ENCODE measurements at places on chromosomes 4 and X.
A peak's percentile ranks its signal among the peaks of the same experiment; 100 is the strongest.

DNA sequence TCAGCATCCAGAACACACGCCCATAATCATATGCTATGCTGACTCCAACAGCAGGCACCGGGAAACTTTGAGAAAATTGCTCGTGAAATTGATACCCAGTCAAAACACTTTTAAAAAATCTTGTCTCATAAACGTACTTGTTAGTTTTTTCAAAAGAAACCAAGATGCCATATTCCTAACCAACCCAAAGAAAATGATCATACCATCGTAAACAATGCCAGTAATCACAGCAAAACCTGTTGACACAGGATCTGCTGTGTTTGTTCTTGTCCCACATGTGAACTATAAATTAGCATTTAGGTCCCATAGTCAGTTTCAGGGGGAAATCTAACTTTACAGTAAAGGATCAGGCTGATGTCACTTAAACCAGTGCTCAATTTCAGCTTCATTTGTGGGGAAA is 23.0 kb downstream of the PRSS12 start:
- DNase-seq: no peak

DNA sequence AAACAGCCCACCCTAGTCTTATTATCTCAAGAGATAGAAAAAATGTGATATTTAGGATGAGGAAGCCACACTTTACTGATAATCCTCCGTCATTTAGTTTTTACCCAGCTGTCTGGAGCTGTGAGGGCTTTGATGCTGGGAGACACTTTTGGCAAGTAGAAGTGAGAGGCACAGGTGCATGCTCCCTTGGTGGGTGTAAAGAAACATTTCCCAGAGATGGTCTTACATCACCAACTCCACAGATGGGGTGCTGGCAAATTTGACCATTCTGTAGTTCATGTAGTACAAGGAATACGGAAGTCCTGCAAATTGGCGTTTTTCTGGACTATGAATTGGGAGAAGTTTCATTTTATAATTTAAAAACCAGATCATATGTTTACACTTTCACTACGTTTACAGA is 28.5 kb downstream of the TRIM61 start:
- no peak for DNase-seq

DNA sequence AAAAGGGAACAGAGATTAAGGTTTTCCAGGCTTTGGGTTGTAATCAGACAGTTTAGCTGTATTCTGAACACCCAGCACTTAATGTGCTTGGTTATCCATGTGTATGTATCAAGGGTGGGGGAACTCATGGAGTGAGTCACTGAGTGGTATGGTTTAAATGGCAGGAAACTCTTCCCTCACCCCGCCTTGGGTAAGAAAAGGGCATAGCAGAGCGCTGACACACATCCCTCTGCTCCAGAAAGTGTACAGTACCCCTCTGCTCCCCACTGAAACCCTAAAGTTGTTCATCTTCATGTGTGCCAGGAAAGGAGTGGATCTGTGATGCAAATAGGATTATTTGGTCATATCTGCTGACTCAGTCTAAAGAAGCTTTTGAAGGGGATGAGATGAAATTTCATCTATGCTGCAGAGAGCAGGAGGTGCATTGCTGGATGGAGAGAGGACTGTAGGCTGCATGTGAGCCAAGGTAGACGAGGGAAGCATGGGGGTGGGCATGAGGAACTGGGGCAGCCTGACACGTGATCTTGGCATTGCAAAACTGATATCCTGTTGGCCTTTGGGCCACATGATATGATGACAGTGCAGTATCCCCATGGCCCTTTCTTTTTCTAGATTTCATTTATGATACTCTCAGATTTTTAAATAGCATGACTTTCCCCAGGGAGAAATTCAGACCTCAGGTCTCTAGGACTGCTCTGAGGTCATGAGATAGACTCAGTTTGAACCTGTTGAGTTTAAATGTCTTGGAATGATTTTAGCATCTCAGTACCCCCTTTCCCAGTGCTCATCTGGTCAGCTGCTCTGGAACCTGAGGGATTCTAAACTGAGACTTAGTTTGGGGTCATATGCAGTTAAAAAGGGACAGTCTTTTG is 84.8 kb downstream of the TMEM164 start:
- DNase-seq: peak; percentile 93

DNA sequence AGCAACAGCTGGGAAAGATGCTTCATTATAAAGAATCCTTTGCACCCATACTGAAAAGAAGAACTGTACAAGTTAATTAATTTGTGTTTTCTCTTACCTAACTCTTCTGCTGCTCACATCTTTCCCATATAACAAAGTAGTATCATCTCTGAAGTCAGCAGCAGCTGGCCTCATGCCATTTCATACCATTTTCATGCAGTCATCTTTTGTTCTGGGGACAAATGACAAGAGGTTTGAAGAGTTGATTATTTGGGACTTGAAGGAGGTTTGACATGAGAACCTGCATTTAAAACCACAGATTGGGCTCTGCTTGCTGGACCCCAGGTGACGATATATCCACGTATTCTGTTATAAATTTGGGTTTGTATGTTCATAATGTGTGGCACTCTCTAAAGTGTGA is 430.3 kb downstream of the SPRY1 start:
- peak; percentile 84 for DNase-seq

DNA sequence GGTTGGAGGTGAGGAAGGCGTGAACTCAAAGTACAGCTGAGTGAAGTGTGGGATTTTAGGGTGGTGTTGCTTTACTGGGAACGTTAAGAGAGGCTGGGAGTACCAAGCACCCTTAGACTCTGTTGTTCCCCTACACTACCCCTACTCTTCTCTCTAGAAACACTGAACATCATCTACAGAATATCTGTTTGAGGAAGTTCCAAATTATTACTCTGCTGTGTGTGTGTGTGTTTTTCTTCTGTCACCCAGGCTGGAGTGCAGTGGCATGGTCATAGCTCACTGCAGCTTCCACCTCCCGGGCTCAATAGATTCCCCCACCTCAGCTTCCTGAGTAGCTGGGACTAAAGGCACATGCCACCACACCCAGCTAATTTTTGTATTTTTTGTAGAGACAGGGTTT is 76.7 kb upstream of the AP1S2 start:
- DNase-seq: no peak

GRCh38 chr4:20298986-20299385 is 47.3 kb downstream of the SLIT2 start:
- no peak for DNase-seq

DNA sequence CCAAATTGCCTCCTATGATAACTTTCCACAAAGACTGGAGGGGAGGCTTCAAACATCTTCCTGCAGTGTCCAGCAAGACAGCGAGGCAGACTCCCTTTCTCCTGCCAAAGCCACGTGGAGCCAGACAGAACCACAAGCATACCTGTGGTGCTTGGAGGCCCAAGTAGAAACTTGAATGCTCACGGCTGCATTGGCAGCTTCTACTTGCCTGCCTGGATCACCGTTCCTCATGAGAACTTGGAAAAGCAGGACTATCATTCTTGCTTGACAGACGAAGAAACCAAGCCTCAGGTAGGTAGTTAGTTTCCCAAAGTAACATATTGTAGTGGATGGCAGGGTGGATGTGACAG is 216.3 kb upstream of the SFRP2 start:
- DNase-seq: no peak

DNA sequence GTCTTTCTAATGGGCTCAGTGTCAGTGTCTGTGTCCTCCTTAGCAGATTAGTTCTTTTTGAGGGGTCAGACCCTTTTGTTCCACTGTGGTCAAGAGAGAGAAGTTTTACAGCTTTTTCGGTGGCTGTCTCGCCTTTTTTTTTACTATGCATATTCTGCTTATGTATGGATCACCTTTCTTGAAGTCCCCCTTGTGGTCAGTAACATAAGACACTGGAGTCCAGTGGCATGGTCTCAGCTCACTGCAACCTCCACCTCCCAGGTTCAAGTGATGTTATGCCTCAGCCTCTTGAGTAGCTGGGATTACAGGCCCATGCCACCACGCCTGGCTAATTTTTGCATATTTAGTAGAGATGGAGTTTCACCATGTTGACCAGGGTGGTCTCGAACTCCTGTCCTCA is 54.0 kb upstream of the PGRMC2 start:
- no peak for DNase-seq

DNA sequence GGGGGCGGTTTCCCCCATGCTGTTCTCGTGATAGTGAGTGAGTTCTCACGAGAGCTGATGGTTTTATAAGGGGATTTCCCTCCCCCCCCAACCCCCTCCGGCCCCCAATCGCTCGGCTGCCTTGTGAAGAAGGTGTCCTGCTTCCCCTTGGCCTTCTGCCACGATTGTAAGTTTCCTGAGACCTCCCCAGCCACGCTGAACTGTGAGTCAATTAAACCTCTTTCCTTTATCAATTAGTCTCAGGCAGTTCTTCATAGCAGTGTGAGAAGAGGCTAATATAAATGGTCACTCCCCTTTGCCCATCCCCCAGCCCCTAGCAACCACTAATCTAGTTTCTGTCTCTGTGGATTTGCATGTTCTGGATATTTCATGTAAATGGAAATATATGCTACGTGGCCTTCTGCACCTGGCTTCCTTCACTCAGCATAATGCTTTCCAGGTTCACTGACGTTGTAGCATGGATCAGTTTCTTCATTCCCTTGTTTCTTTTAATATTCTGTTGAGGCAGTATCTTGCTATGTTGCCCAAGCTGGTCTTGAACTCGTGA is 16.4 kb downstream of the GPR143 start:
- no peak for DNase-seq

GRCh38 chr4:150315691-150316090 is 237.4 kb downstream of the DCLK2 start:
- DNase-seq: no peak

- no peak for DNase-seq
Observed at GRCh38 chr4:131427000-131427399, 1722.1 kb upstream of the PCDH10 start.

DNA sequence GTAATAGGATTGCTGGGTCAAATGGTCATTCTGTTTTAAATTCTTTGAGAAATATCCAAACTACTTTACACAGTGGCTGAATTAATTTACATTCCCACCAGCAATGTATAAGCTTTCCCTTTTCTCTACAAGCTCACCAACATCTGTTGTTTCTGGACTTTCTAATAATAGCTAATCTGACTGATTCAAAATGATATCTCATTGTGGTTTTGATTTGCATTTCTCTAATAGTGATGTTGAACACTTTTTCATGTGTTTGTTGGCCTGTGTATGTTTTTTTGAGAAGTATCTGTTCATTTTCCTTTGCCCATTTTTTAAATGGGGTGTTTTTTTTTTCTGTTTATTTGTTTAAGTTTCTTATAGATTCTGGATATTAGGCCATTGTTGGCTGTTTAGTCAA is 659.0 kb upstream of the GNPDA2 start:
- no peak for DNase-seq

DNA sequence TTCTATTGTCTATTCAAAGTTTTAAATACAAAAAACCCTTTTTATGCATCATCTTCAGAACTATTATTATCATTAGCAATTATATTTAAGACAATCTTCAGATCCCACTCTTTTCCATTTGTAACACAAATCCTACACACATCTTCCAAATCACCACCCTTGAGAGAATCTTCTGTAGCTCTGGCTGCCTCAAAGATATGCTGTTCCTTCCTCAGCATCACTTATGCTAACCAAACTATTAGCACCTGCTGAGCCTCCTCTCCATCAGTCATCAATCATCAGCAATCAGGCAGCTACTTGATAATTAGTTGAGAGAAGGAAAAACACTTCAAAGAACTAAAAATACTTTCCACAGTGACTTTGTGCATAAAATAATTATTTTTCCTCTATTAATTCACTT is 1082.2 kb downstream of the C4orf33 start:
- DNase-seq: no peak

- DNase-seq: no peak
Observed at GRCh38 chrX:45842207-45842925, 641.7 kb upstream of the DIPK2B start.

DNA sequence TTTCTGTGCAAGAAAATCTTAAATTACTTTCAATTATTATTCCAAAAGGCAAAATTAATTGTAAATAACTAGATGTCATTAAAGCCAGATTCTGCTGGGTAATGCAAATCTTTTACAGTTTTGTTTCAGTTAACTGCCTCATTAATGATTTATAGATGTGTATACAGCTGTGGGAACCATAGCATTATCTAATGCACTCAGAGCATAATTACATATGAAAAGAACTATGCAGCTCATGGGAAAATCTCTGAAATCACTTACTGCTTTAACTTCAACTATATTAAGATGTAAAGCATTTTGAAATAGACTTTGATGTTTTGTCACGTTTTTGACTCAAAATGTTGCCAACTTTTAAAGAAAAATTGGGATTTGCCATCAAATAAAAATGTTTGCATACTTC is 630.3 kb upstream of the KLHL4 start:
- no peak for DNase-seq

DNA sequence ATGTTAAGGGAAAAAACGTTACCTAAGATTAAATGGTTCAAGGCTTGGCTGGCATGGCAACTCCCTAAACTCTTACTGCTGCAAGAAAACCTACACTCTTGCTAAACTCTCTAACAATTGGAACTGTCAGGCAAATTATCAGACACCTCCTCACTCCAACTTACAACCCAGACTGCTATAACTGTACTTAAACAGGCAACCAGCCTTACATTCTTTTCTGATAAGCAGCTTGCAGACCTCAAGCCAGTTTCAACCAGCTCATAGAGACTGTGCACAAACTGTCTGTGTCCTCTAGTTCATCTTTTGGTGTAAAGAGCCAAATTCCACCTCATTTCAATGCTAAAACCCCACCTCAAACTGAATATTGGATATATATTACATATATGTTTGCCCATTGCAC is 504.9 kb downstream of the UBE2NL start:
- no peak for DNase-seq

DNA sequence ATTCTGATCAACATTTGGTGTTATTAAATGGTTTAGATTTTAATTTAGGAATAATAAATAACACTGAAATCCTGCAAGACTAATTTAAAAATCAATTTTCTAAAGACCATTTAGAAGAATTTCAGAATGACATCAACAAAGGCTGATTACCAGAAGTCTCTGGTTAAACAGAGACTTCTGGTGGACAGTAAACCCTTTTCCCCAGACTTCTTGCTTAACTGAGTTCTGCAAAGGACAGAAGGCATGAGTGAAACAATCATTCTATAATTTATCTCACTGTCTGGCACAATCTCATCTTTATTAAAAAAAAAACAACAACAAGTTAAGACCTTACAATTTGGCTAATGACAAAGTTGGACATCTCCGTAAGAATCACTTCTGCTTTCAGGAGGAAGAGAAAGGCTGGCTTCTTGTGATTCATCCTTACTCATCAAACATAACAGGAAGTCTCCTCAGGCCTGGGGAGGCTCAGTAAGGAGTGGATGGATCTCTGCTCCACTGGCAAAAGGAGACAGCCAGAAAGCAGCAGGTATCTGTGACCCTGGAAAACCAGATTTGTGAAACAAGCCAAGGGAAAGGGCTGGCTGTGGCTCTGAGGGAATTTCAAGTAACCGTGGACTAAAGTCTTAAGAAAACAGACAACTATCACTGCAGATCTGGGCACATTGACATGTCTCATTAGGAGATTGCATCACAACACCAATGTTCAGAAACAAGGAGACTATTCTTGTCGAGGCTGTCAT is 908 bp upstream of the TLR6 start:
- DNase-seq: peak; percentile 91

- no peak for DNase-seq
Observed at GRCh38 chrX:53767544-53767943, 81.0 kb upstream of the HUWE1 start.

GRCh38 chrX:84441143-84441542 is 61.1 kb downstream of the HDX start:
- no peak for DNase-seq

- DNase-seq: peak; percentile 49
Observed at GRCh38 chr4:40314951-40315350, 20.2 kb upstream of the CHRNA9 start.

- no peak for DNase-seq
Observed at GRCh38 chr4:101025755-101026154, 321.6 kb downstream of the PPP3CA start.

- peak; percentile 43 for DNase-seq
Observed at GRCh38 chrX:136227948-136228838, 23.0 kb downstream of the MAP7D3 start.

Measured in foreskin fibroblast (primary cell).